ENCODE measurements at places on chromosomes 3 and 15.

GRCh38 chr15:87778358-87778757, 478.2 kb downstream of the NTRK3 start:
- no peak for DNase-seq

- no peak for DNase-seq
Measured at GRCh38 chr3:116265976-116266584, 179.2 kb downstream of the LSAMP start.

DNA sequence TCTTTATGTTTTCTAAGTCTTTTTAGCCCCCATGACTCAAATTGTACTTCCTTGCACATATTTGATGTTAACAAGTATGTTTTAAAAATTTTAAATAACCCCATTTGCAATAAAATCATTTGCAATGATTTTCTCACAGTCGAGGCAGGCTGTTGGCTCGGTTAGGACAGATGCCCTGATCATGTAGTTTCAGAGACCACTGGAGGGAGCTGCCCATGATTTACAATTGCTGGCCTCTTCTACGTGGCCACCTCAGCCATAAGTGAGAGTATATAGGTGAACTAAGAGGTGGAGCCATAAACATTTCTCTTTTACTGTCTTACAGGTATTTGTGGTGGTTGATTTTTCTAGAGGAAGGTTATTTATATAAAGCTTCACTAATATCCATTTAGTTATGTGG, 1.7 kb downstream of the DTWD1 start:
- DNase-seq = no peak

DNA sequence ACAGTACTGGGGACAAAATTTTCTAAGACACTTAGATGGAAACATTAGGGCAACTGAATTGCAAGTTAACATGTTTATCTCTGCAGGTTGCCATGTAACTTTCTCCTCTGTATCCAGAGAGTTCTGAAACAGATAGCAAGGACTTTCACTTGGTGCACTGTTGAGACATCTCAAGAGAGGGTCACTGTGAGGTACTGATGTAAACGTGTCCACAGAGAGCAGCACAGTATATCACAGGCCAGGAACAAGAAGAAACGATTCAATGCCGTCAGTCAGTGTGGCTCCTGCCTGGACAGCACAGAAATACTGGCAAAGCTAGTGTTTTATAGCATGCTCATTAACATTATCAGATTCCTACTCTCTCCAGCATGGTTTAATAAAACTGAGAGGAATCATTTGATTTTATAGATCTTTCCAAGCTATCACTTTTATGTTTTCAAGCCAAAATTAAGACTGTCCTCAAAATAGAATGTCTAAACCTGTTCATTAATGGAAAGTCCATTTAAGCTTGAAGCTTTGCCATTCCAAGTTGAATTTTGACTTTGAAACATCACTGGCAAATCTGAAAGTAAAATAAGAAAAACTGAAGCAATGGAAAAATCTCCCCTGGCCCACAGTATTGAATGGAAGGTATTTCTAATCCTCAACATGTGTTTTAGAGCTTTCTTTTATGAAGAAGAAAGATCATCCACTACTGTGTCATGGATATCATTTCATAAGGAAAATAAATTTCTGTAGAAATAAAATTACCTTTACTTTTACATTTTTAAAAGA, 102.7 kb downstream of the IMPG2 start:
- no peak for DNase-seq

GRCh38 chr3:125478326-125478725, 41.7 kb downstream of the SNX4 start:
- no peak for DNase-seq

- no peak for DNase-seq
Measured at GRCh38 chr3:82202269-82202668, 440.8 kb upstream of the GBE1 start.
